Panc1 (cell line): ENCODE measurements at places on chromosomes 3 and 15. TPM values are rescaled to one million over a fixed set of nuclear protein-coding genes. Genes with fewer than 3 reads are reported as not detected.

DNA sequence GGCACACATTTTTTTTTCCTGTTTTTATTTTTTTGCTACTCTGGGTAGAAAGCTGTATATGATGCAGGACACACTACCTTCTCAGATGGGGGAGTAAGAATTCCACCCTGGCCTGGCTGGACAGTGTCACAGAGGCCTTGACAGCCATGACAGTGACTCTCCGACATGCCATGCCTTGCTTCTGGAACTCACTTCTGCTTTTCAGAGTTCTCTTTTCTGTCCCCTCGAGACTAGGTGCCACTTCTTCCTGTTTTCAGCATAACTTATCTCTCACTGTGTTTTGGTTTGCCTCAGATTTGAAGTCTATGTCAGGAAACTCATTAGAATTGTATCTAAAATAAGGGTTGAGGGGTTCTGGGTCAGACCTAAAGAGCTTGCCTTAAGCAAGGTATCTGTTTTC is 69.1 kb upstream of the SEC13 start:
- no peak for DNase-seq

GRCh38 chr3:123621186-123621849 is 36.5 kb upstream of the HACD2 start:
- no peak for DNase-seq

- DNase-seq = no peak
These were observed 44.3 kb downstream of the ATP1B3 start for GRCh38 chr3:141920701-141921100.

CDAN1 gene
- 41.1 TPM for total RNA-seq
